ENCODE measurements at places on chromosomes 5 and 9.
A peak's percentile ranks its signal among the peaks of the same experiment; 100 is the strongest.

GRCh38 chr9:12973710-12974109 lies 198.9 kb downstream of the LURAP1L start:
- no peak overlapping the region for H3K4me3 ChIP-seq
- no peak for DNase-seq
- H3K36me3 ChIP-seq, result no peaks in the 10 kb centered on the region
- no peak overlapping the region for H3K27ac ChIP-seq
- H3K4me1 ChIP-seq, result no peaks in the 10 kb centered on the region
- H3K27me3 ChIP-seq, result no peaks in the 10 kb centered on the region

DNA sequence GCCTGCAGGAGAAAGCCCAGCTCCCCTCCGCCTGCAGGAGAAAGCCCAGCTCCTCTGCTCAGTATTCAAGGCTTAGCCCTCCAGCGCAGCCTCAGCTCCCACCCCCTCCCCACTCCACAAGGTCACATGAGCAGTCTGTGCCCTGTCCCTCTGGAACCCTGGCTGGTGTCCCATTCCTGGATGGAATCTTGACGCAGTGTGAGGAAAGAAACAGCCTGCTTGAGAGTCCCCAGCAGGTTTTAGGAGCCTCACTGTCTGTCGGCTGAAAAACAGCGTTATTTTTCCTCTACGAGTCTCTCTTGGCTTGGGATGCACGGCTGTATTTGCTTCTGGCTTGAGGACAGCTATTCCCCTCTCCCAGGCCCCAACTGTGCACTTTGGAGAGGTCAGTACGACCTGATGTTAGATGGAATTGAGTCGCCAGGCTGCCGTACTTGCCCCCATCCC lies 210.1 kb upstream of the TRIM32 start:
- H3K4me1 ChIP-seq, result no peaks in the 10 kb centered on the region
- DNase-seq, result no peak
- no peaks in the 10 kb centered on the region for H3K36me3 ChIP-seq
- no peaks in the 10 kb centered on the region for H3K27me3 ChIP-seq

- H3K27me3 ChIP-seq, result no peaks in the 10 kb centered on the region
- H3K27ac ChIP-seq, result no peak overlapping the region
- H3K36me3 ChIP-seq, result no peaks in the 10 kb centered on the region
- H3K4me1 ChIP-seq, result no peaks in the 10 kb centered on the region
- no peak overlapping the region for H3K4me3 ChIP-seq
Measured at GRCh38 chr9:19149230-19149629, 21.9 kb upstream of the PLIN2 start.

DNA sequence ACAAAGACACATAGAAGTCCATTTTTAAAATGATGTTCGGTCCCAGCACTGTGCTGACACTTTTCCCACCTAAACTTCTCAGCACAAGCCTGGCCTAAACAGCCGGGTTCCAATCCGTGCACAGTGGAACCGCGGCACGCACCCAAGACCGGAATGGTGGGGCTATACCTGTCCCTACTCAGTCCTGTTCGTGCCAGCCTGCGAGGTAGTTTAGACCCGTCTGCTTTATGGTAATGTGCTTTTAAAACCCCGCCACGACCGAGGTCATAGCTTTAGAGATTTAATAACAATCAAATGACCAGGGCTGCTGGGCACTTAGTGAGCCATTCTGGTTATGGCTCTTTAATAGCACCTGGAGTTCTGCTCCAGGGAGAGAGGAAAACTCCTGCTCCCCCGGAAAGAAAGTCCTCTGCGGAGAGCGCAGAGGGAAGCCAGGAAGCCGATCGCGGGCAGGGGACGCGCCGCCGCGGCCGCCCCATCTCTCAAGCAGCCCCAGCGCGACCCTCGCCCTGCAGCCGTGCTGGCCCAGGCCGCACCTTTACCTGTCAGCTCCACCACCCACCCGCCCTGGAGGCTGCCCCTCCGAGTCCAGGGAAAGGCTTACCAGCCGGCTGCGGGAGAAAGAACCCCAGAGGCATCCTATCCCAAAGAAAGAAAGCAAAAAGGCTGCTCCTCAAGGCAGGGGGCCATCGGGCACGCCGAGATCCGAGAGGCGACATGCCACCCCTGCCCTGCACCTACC lies 511 bp downstream of the ARL15 start:
- peak; percentile 51 for DNase-seq
- H3K4me3 ChIP-seq, result peak overlapping the region; percentile 69
- peak overlapping the region; percentile 62 for H3K27ac ChIP-seq
- H3K36me3 ChIP-seq, result no peaks in the 10 kb centered on the region

DNA sequence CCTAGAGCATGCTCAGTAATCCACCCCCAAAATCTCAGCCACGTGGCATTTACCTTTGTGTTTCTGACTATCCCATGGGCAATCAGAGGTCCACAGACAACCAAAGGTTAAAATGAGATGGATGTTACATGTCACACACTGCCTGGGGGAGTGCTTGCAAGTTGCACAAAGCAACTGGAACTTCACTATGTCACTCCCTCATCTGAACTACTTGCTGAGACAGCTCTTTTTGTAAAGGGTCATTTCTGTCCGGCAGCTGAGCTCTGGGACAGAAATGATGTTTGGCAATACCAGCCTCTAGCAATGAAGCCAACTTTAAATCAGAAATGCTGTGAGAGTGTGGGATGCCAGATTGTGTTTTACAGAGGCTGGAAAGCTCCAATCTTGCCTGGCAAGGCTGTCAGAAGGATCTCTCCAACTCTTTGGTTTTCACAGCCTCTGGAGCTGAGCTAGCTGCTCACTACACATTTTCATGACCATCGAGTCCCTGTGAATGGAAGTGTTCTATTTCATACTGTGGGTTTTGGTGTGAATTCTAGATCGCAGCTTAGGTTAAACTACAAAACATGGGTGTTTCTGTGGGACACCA lies 66.3 kb upstream of the TMEM215 start:
- no peaks in the 10 kb centered on the region for H3K27me3 ChIP-seq
- DNase-seq, result no peak
- no peak overlapping the region for H3K4me3 ChIP-seq
- H3K27ac ChIP-seq, result no peak overlapping the region
- H3K36me3 ChIP-seq, result no peaks in the 10 kb centered on the region
- H3K4me1 ChIP-seq, result no peaks in the 10 kb centered on the region

DNA sequence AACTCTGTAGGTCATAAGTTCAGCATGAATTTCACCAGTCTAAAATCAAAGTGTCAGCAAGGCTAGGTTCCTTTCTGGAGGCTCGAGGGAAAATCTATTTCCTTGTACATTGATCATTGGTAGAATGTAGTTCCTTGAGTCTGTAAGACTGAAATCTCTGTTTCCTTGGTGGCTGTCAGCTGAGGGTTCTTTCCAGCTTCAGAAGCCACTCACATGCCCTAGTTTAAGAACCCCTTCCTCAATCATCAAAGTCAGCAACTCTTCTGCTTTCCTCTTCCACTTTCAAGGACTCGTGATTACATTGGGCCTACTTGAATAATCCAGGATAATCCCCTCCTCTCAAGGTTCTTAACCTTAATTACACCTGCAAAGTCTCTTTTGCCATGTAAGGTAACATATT lies 4.9 kb upstream of the SCAMP1 start:
- no peaks in the 10 kb centered on the region for H3K27me3 ChIP-seq
- DNase-seq, result no peak
- no peak overlapping the region for H3K27ac ChIP-seq
- no peaks in the 10 kb centered on the region for H3K36me3 ChIP-seq

DNA sequence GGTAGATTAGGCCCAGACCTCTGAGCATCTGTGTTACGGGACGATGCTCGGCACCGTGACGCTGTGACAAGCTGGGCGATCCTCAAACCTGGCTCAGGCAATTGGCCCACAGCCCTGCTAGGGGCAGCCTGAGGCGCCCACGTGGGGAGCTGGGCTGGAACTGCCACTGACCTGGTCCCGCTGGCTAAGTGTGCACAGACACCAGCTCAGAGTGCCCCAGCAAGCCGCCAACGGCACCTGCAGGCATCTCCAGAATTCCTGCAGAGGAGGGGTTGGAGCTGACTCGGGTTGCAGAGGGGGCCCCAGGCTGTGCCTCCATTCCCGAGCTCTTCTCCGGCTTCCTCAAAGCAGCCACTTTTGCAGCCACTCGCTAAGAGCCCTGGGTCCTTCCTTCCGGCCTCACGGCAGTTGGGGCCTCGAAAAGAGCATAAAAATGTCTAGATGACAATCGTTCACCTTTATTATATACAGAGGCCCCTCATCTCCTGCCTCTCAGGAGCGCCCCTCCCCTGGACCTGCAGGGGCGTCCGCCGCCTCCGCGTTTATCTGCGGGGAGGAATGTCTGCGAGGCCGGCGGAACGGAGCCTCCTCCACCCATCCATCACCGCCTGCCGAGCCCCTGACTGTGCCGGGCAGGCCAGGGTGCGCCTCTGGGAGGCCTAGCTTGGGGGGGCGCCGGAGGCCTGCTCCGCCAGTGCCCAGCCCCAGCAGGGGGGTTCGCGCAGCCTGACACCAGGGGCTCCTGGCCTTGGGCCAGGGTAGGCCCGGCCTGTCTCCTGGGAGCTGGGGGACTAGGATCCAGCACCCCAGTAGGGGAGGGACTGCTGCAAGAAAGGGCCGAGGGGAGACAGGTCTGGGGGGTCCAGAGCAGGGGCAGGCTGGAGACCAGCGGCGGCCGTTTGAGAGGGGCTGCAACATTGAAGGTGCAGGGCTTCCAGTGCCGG lies 144.9 kb downstream of the BARX1 start:
- H3K36me3 ChIP-seq, result no peaks in the 10 kb centered on the region
- H3K27me3 ChIP-seq, result no peaks in the 10 kb centered on the region
- no peak for DNase-seq
- H3K27ac ChIP-seq, result no peak overlapping the region
- H3K4me1 ChIP-seq, result no peaks in the 10 kb centered on the region

GRCh38 chr9:118882684-118883083 lies 486.6 kb downstream of the BRINP1 start:
- DNase-seq, result no peak
- no peaks in the 10 kb centered on the region for H3K4me1 ChIP-seq
- no peaks in the 10 kb centered on the region for H3K36me3 ChIP-seq

DNA sequence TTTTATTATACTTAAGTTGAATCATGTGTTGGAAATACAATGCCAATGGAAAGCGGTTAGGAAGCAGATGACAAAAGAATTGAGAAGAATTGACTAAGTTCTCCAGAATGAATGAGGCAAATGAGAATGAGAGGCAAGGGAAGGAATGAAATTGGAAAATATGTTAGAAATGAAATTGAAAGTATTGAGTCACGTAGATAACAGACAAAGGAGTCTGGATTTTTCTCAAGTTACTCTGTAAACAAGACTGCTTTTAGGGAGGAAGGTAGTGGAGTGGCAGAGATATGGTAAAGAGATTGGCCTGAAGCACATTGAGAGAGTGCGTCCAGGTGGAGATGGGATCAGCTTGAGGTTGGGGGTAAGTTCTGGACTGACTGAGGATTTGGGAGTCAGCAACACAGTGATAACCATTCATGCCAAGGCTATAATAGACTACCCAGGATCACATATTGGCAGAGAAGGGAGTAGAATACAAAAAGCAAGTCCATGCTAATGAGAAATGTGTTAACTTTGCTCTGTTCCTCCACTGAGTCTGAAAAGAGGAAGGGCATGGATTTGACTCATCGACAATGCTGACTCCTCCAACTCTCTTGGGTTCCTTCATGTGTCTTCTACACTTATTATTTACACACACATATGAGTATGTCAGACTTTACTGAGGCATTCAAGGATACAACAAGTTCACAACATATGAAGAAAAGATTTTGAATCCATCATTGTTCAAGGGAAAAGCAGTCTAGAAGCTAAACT lies 814.2 kb upstream of the ZNF608 start:
- H3K27ac ChIP-seq, result no peak overlapping the region
- no peaks in the 10 kb centered on the region for H3K36me3 ChIP-seq
- no peak overlapping the region for H3K4me3 ChIP-seq
- peaks cover 4% of the 10 kb centered on the region for H3K4me1 ChIP-seq

- H3K4me1 ChIP-seq, result peaks cover 4% of the 10 kb centered on the region
- H3K36me3 ChIP-seq, result no peaks in the 10 kb centered on the region
- H3K27me3 ChIP-seq, result no peaks in the 10 kb centered on the region
Measured at GRCh38 chr9:109118808-109119438, 824 bp downstream of the TMEM245 start.

- no peaks in the 10 kb centered on the region for H3K4me1 ChIP-seq
- no peaks in the 10 kb centered on the region for H3K36me3 ChIP-seq
- no peak overlapping the region for H3K27ac ChIP-seq
- H3K4me3 ChIP-seq, result no peak overlapping the region
Measured at GRCh38 chr9:85112391-85112790, 442.9 kb downstream of the NTRK2 start.

DNA sequence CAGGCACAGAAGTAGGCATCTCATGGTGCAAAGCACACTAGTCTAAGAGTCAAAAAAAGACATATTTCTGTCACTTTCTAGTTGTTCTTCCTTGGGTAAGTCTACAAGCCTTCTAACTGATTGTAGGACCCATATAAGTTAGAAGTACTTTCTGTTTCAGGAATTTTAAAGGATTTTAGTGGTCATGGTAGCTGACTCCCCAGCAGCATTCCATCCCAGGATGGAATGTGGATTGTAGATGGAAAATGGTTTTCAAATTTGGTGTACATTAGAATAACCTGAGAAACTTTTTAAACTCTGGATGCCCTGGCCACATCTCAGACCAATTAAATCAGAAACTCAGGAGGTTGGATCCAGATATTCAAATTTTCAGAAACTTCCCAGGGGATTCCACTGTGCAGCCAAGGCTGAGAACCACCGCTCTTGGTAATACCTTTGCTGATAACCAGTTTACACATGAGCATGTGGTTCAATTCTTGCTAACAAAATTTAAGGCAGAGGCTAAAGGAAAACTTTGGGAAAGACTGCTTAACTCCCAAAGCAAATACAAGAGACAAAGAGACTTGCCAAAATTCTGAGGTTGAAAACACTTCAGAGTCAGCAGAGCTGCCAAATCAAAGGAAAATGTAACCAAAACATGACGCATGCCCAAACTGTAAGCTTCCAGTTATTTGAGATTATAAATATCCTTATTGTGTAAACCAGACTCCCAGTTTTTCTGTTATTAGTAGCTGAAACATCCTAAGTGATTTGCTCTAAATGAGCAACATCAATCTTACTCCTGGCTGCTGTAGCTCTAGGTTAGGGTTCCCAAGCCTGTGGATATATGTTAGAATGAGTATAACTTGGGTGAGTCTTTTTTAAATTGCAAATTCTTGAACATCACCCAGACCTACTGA lies 145.4 kb upstream of the MTAP start:
- H3K4me1 ChIP-seq, result no peaks in the 10 kb centered on the region
- no peak overlapping the region for H3K4me3 ChIP-seq
- no peak for DNase-seq

DNA sequence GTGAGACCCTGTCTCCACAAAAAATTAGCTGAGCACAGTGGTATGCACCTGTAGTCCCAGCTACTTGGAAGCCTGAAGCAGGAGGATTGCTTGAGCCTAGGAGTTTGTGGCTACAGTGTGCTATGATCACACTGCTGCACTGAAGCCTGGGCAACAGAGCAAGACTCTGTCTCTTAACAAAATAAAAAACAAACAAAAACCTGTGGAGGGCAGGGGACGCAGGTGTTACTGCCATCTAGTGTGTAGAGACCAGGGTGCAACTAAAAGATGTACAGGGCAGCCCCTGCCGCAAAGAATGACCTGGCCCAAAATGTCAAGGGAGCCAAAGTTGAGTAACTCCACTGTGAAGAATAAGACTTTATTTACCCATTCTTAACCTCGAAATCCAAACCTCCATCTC lies 27.1 kb downstream of the ASPN start:
- H3K4me1 ChIP-seq, result no peaks in the 10 kb centered on the region
- no peaks in the 10 kb centered on the region for H3K36me3 ChIP-seq
- no peak overlapping the region for H3K27ac ChIP-seq
- no peak for DNase-seq
- no peak overlapping the region for H3K4me3 ChIP-seq
- no peaks in the 10 kb centered on the region for H3K27me3 ChIP-seq

GRCh38 chr5:179171816-179172745 lies 111.9 kb downstream of the ZNF354C start:
- peak; percentile 26 for DNase-seq
- no peak overlapping the region for H3K27ac ChIP-seq
- no peaks in the 10 kb centered on the region for H3K36me3 ChIP-seq
- H3K4me3 ChIP-seq, result no peak overlapping the region
- H3K4me1 ChIP-seq, result no peaks in the 10 kb centered on the region

Measured in aorta (tissue), 5 donors.